ENCODE measurements at places on chromosomes 3 and 15.

DNA sequence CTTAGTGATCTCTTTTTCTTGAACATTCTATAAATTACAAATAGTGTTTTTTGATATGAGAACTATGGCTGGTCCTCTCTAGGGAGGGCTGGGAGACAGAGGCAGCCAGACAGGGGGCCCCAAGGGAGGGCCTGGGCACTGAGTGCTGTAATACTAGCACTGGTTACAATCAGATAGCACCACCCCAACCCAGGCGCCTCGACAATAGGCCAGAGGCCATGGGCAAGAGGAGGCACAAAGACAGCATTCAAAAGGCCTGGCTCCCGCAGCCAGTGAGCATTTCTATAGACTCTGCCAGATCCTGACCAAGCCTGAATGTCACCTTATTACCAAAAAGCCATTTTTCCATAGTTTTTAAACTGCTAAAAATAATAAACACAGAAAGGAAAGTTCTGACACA, 158.5 kb downstream of the THRB start:
- no peak for DNase-seq

DNA sequence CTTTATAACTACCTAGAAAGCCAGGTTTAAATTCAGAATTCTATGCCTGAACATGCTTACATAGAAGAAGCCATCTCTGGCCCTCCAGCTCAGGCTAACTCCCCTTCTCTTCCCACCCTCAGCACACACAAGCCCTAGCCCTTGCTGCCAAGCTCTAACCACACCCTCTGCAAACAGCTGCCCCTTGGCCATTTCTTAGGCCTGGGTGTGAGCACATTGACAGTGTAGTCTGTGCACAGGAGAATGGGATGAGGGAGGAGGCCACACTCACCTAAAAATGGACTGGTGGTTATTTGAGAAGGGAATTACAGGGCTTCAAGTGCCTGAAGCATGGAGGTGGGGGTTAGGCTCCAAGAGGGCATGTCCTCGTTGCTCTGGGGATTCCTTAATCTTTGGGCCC, 42.3 kb upstream of the SLC25A36 start:
- DNase-seq, result no peak

DNA sequence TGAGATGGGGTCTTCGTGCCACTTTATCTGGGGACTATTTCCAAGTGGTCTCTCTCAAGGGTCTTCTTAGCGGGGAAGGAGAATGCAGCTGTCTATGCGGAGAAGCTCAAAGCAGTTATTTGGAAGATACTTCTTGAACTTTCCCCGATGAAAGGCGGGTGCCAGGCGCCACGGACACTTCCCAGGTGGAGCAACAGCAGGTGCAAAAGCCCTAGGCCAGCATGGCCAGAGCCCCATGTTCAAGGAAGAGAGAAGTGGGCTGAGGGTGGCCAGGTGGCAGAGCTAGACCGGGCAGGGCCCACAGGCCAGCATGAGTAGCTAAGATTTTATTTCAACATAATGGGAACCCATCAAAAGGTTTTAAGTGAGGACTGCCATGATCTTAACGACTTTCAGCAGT, 232.8 kb downstream of the PDZRN3 start:
- DNase-seq, result no peak

- DNase-seq, result no peak
Observed at GRCh38 chr3:112561484-112561733, 353 bp downstream of the ATG3 start.

DNA sequence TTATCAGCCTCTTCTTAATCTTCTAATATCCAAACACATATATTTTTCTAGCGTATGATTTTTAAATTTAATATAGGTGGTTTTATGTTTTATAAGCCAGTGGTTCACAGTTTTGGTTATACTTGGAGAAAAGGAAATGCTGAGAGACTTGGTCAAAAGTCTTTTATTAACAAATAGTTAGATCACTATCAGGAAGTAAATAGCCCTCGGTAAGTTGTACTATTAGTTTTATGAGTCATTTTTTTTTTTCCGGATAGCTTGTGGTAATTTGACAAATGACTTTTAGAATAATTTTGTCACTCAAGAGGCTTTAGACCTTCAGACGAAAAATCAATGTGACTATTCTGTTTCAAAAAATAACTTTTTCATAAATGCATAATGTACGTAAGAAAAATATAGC, 232.2 kb upstream of the ROBO1 start:
- DNase-seq, result no peak

GRCh38 chr3:17094551-17094950, 209.8 kb downstream of the PLCL2 start:
- DNase-seq, result no peak

DNA sequence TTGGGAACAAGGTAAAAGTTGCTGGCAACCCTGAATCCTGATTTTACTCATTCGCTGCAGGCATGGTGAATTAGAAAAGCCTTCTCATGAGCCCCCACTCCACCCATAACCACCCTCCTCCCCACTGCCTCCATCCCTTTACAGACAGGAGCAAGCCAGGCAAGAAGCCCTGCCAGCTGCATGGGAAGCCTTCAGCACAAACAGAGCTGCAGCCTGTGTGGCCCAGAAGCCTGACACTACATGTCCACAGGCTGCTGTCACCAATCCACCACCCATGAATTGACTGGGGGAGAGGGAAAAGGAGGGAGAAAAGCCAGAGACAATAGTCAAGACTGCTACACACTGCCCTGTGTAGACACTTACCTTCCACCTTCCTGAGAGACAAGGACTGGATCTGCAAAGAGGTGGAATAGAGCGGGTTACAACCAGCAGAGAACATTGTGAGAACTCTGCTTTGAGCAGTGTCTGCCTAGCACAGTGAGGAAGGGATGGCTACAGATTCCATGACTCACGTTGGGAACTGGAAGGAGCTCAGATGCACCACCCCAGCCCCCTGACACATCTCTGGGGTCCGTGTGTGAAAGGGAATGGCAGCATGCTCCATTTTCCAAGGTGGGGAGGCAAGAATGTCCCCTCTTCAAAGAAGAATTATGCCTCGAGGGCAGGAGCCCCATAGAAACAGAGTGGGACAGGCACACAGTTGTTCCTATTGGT, 33.9 kb downstream of the DZIP1L start:
- DNase-seq, result no peak

- DNase-seq, result no peak
Observed at GRCh38 chr3:149291178-149291577, 42.3 kb downstream of the TM4SF18 start.

DNA sequence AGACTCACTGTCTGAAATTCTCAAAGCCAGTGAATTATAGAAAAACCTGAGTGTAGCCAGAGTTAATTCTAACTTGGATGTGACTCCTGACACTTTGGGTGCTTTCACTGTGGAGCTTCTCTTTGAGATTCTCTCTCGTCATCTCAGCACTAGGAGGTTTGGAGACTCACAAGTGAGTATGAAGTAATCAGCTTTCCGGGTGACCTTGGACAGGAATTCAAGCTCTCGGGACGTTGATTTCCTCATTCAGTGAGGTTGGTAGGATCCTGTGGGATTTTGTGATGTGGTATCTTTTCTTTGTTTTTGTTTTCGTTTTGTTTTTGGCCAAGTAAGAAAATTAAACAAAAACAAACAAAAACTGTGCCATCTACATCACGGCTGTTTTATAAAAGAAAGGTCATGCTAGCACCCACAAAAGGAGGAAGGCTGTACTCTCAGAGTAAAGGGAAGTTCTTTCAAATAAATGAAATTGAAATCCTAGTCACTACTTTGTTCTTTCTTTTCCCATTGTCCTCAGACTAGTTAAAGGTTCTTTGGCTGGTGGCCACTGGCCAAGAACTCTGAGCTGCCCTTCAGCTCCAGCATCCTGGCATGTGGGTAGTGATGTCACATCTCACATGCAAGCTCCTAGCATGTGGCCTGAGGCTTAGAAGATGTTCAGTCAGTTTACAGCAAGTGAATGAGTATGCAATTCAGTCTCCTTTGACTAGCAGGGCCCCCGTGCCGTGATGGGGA, 263.3 kb upstream of the TPM1 start:
- no peak for DNase-seq

DNA sequence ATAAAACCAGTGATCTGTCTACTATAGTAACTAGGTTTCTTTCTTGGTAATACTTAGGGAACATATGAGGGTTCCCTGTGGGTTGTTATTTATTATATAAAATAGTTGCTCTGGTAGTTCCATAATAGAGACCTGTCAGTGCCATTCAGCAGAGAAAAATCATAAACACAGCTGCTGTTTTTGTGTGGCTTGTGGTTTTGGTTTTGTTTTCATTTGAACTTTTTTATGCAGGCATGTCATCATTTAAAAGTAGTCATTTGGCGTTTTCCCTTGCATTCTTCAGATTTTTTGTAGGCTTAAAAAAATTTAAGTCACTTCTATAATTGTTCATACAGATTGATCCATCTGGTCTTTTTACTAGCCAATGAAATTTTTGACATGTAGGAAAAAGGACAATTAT, 47.9 kb downstream of the PIK3CA start:
- DNase-seq, result no peak

DNA sequence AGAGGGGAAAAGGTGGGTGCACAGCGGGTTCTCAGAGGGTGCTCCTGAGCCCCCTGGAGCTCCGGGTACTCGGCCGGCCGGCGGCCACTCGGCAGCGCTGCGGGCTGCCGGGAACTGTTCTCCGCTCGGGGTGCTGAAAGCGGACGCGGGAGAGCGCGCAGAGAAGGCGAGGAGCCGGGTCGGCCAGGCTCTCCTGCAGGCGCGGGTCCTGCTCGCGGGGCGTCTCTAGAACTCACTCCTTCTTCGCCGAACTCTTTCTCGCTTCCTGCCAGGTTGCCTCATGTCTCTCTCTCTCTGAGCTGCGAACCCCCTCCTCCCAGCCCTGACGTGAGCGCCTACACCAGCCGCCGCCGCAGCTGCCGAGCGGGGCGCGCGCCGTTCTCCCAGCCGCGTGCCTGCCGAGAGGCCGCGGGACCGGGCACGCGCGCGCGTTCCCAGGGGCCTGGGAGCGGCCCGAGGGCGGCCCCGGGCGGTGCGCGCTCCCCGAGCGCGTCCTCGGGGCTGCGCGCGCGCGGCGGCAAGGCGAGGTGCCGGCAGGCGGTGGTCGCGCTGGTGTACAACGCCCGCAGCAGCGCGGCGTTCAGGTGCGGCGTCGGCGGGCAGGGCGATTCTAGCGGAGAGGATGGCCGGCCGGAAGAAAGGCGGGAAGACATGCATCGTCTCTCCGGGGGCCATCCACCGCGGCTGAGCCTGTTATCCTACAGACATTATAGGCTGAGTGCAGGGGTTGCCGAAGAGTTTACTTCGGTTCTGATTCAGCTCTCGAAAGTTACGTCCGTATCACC, at the start of gene PEX5L:
TSS of gene PEX5L (minus strand) at position 267 of the 785 bp plus-strand sequence. CDS start 338 bp downstream, outside the sequence.
- DNase-seq, result no peak

DNA sequence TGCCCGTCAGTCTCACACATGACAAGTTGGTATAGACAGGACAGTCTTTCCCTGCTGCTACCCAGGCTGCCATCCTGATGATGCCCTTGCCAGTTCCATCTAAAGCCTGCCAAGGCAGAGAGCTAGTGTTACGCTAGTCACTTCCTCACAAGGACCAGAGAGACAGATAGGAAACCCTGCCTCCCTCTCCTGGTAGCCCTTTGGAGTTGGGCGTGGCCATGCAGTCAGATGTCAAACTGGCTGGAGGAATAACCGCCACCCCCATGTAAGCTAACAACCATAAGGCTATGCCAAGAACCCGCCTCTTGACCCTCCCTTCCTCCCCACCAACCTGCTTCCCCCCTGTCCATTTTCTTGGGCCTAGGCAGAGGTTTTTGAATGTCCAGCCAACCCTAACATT, 2.8 kb downstream of the TMEM115 start:
- no peak for DNase-seq

- DNase-seq, result no peak
Observed at GRCh38 chr3:128394033-128394432, 72.7 kb downstream of the DNAJB8 start.

DNA sequence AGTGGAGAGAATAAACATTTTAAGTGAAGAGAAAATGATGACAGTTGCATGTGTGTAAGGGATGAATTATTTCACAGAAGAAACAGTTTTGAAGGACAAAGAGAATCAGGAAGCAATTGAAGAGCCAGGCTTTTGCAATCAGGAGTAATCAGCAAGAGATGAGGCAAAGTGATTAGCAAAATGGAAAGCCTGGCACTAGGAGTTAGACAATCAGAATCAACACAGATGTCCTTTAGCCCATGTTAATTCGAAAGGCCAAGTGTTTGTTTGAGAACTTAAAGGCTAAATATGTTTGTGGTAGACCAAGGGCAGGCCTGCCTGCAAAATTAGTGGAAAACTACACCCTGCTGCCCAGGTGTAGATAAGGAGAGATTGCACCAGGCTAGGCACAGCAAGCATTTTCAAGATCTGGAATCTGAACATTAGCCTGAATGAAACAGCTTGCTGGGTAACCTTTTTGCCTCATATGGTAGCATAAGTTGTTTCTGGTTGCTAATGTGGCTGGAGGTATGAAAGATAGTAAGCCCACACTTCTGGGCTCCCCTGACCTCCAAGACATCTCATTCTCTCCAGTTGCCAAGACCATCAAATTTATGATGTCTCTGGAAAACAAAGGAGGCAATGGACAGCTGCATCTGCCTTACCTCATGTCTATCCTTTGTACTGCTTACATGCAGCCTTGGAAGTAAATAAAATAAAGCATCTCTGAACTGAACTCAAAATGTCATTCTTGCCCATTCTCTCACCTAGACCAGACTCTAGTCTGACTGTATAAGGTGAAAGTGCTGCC, 22.0 kb upstream of the LEKR1 start:
- no peak for DNase-seq

- DNase-seq, result no peak
Observed at GRCh38 chr3:114476511-114476910, 182.7 kb downstream of the TIGIT start.

DNA sequence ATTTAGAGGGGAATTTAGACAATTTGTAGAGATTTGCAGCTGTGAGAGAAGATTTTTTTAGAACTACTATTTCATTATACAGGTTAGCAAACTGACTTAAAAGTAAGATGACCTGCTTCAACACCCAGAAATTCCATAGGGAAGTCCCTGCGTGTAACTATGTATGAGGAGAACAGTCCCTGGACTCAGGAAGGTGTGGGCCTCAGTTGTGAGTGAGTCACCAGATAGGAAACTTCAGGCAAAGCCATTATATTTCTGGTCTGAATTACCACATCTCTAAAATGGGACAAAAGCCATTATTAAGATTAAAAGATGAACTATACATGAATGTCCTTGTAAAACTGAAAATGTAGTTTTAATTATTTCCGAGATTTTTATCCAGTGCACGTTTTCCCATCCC, 488.3 kb upstream of the GOLIM4 start:
- DNase-seq, result no peak

DNA sequence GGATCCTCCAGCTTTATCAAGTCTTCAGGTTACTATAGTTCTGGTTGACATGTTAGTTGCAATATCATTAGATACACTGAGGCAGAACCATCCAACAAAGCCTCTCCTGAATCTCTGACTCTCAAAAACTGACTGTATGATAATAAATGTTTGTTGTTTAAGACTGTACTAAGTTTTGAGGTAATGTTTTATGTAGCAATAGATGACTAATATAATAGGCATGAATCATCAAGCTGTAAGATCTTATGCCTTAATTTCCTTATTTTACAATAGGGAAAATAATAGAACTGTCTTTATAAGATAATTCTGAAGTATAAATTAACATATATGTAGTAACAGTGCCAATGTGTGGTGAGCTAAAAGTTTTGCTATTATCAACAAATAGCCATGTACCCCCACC, 88.9 kb upstream of the TBC1D5 start:
- DNase-seq, result no peak

GRCh38 chr15:28989239-28989830, 103.6 kb downstream of the APBA2 start:
- no peak for DNase-seq
